Stomach (tissue), 19 donors: ENCODE measurements at places on chromosomes 5 and 9. TPM values are rescaled to one million over a fixed set of nuclear protein-coding genes. Genes with fewer than 3 reads are reported as not detected.

ACSL6 gene
- 0.45 TPM for polyA plus RNA-seq

RHOBTB3 gene
- 26.5 TPM for polyA plus RNA-seq

CER1 gene
- polyA plus RNA-seq = not detected

RNF208 gene
- 13.9 TPM for polyA plus RNA-seq

PCDHA5 gene
- polyA plus RNA-seq = 0.12 TPM

FKTN gene
- 3.6 TPM for polyA plus RNA-seq

SPINK13 gene
- polyA plus RNA-seq = 9.3 TPM

ANKH gene
- polyA plus RNA-seq = 10.8 TPM

GRCh38 chr9:110640736-110641135, 27.9 kb upstream of the MUSK start:
- DNase-seq = no peak

DNA sequence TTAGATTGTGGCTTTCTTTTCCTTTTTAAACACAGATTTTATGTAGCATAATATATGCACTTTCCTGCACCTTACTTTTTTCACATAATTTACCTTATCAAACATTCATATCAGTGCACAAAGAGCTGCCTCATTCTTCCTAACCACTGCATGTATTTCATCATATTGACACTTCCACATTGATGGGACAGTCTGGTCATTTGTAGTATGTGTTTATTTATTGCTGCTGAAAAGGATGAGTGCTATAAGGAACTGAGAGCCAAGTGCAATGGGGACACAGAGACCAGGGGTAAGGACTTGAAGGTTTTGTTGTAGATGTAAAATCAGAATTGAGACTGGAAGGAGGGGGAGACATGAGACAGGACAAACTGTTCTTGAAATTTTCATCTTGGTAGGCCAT, 193.8 kb downstream of the SMARCA2 start:
- DNase-seq = no peak

DNA sequence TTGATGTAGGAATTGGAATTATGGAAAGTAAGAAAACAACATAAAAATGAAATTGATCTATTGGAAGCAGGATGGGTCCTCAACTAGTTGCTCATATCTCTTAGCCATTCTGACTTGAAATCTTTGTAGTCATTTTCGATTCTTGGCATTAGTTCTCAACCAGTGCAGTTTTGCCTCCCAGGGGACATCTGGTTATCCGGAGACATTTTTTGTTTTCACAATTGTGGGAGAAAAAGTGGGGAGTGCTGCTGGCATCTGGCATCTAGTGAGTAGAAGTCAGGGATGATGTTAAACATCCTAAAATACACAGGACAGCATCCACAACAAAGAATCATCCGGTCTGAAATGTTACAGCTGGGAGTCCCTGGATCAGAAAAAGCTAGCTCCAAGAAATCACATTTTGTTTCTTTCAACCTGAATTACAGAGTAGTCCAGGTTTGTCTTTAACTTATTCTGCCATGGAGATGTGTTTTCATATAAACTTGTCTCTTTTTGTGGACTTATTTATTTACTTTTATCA, 74.9 kb downstream of the FBXL7 start:
- DNase-seq = no peak

DNA sequence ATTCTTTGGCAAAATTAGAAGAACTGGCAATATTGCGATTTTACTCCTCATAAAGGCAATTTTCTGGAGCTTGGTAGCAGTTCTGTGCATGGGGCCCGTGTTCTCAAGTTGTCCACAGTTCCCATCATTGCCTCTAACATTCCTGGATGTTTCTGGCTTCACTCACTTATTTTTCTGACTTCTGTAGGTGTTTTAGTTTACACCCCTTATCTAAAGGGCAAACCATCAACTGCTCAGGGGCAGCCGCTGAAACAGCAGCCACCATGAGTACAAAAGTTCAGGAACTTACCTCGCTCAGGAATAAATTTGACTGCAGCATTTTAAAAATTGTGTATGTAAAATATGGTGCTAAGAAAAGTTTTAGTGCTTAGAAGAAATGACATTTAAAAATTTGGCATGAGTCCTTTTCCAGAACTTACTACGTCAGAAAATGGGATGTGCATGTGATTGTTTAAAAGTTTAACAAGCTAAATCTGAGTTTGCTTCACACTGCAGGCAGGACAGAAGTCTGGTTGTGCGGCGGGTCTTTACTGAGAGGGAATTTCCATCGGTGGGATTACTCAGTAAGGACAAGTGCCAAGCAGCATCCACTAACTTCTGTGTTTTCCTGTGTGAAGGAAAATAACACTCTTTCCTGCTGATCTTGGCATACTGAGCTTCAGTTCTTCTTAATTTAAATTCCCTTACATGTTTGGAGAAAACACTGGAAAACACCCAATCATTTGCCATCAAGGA, 261.7 kb downstream of the MAT2B start:
- no peak for DNase-seq

DNA sequence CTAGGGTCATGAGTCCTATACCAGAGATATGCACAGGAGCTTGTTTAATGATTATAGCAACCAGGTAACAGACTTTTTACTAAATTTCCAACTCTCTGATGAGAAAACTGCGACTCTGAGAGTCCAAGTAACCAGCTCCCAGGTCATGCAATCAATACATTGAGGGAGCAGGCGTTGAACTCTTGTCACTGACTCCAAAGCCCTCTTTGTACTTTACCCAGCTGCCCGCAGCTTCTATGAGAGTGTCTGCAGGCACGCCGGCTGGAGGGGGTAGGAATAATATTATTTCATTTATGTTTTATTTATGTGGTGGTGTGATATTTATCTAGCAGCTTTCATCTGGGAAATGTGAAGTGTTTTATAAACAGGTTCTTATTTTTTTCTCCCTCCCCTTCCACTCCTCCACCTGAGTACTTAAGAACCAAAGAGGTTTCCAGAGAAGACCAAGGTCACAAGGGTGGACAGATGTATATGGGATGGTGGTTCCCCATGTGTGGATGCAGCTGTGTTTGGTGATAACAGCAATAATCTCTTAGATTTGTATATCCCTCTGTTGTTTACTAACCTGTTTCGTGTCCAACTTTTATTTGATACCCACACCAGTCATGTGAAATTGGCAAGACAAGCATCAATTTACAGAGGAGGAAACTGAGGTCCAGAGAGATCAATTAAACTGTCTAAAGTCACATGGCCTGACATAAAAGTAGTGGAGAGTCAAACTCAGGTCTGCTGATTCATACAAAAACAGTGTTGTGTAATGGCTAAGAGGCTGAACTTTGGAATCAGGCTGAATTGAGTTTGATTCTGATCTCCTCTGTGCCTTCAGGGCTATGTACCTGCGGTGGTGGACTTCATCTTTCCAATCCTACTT, 140.2 kb upstream of the TRIM32 start:
- no peak for DNase-seq

DNA sequence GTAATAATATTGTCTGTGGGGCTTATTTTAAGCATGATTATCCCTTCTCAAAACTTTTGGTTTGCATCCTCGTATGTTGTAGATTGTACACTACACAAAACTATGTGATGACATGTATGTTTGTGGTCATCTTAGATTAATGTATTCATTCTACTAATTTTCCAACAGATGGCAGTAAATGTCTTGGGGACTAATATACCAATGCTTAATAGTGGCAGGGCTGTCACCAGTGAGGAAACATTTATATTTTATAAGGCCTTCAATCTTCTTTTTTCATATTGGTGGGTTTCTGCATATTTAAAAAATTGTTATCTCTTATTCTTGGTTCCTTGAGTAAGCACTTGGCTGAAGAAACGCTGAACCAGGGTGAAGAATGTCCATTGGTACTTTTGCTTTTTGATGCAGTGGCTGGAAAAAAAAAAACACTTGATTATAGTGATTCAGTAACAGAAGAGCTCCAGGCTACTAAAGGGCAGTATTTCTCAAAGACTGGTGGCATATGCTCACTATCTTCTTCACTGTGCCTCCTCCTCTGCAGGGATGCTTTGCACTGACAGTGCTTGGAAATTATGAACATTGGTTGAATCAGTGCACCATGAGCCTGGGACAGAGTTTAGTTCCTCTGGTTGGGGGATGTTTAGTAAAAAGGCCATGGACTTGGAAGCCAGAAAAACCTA, 530.3 kb downstream of the RASEF start:
- peak; percentile 45 for DNase-seq

DNA sequence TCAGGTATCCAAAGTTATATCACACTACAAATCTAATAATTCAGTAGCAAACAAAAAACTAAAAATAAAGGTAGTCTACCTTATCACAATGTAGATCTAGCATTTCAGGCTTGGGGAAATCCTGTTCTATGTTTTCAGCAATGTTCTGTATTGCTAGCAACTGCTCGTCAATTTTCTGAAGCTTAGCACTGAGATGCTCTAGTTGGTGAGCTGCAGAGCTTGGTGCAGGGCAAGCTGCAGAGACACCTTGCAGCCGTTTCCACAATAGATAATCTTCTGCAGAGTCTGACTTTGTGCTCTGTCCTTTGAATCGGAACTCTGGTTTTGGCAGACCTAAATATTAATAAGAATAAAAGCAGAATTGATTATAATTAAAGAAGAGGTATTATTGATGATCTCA, 95.5 kb downstream of the CPLANE1 start:
- no peak for DNase-seq

GRCh38 chr9:125534971-125535701, 171.9 kb downstream of the MAPKAP1 start:
- no peak for DNase-seq

GRCh38 chr5:14168144-14168792, 25.1 kb downstream of the TRIO start:
- no peak for DNase-seq

GRCh38 chr9:15553528-15553898, 670 bp downstream of the CCDC171 start:
- no peak for DNase-seq

DNA sequence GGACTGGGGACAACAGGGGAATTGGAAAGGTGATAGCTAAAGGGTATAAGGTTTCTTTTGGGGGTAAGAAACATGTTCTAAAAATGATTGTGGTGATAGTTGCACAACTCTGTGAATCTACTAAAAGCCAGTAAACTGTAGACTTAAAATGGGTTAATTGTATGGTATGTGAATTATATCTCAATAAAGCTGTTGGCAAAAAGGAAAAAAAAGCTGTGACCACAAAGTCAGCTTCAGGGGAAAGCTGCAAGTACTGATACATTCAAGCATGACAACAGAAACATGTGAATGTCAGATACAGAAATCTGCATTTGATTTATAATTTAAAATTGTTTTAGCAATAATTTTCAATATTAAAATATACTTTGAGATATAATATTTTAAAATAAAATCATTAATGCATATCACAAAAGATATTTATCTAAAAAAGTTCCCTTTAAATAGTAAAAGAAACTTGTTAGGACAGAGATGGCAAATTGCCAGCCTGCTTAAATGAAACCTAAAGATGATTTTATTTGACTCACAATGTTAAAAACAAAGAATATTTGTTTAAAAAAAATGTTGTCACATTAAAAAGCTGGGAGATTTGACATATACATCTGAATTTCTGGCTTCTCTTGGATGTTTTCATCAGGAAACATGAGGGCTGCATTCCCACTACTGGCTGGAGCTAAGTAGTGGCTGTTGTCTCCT, 66.0 kb downstream of the TBCA start:
- DNase-seq = peak; percentile 5

DNA sequence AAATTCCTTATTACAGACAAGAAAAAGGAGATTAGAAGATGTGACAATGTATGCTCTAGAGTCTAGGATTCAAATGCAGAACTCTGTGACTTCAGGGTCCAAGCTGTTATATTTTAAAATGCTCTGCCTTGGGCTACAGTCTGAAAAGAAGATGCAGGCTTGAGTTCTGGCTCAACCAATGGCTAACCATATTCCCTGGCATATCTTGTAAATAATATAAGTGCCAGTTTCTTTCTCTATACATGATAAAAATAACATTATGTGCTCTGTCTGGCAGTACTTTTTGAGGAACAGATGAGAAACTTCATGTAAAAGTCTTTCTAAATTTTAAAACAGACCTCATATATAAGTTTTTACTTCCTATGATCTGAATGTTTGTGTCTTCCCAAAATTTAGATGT, 926.5 kb upstream of the CDH6 start:
- no peak for DNase-seq

- DNase-seq = no peak
Observed at GRCh38 chr9:70784456-70784855, 337.0 kb downstream of the TRPM3 start.

DNA sequence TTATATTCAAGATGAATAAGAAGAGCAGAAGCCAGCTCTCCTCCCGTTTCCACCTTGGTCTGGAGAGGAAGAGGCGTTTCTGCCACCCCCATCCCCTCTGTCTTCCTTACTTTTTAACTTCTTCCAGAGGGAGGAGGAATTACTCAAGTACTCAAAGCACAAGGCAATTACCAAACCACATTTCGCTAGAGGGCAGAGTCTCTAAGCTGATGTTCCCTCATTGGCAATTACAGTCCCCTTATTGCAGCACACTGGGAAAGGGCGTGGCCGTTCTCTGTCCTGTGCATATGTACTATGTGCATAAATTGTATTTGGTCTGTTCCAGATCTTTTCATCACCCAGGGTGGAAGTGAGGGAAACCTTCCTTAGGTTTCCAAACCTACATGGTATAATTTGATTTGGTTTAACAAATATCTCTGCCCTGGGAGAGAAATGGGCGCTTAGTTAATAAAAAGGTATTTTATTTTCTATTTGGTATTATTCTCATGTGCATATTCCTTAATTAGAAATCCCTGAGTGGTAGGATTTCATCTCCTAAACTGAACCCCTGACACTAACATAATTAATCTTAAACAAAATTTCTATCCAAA, 29.8 kb upstream of the ALDOB start:
- DNase-seq = peak; percentile 87

DNA sequence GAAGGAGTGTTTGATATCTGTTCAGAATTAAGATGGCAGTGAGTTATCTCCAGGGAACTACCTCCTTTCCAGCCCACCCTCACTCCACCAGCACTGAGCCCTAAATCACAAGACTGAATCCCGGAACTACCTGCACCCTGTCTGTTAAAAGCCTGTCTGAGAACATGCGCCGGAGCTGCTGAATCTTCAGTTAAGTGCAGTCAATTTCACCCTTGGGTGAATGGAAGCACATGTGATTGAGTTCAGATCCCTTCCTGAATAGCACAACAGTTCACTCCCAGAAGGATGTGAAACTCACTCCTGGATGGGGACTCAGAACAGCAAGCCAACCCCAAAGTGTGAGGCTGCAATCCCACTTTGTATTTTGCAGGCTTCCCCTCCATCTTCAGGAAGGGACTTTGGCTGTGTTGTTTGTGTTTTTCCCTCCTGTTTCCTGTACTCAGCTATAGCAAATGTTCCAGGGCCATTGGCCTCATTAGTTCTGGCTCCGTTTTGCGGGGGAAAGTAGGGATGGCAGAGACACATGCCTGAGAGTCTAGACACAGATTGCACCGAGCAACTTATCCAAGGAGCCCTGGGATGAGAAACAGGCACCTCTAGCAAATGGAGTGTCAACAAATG, 43.4 kb downstream of the DPYSL3 start:
- DNase-seq = peak; percentile 57

GRCh38 chr9:21972361-21972760, 21.8 kb downstream of the CDKN2A start:
- DNase-seq = no peak
